Hypothalamus (tissue), 51 donors: ENCODE measurements at places on chromosomes 2 and 18.

DNA sequence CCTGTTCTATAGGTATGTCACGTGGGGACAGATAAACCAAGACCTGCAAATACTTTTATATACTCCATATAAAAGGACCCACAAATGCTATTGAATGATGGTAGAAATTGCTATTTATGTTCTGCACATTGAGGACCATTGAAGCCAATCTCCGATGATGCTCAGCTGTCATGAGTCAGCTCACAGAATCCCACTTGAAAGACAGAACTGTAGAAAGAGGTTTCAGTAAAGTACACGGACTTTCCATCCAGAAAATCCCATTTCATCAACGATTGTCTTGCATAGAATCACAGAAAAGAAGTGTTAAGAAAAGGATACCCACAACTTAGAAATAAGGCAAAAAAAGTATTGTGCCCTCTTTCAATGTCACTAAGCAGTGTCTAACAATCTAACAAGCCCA is 169.0 kb upstream of the COPS8 start:
- no peak for DNase-seq

DNA sequence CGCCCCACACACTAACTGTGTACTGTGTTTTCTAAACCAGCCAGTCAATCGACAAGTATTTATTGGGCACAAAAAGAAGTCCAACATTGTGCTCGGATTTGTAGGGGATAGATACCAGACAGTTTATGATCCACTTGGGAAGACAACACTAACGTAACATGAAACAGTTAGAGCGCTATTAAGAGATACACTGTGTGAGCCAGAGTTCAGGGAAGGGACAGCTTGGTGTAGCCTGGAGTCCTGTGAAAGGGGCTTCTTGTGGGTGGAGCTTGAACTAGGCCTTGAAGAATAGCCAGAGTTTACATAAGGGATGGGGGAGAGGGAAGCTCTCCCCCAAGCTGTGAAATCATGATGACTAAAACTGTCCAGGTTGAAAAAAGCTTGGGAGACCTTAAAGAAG is 176.4 kb upstream of the TCF4 start:
- no peak for DNase-seq

GRCh38 chr2:194301946-194302345 is 1355.1 kb upstream of the SLC39A10 start:
- DNase-seq: no peak

GRCh38 chr2:29074411-29074810 is at the start of gene PCARE:
Gene PCARE, minus strand, starts transcription at chr2:29074523. Its CDS starts 262 bp downstream, at chr2:29074261.
- no peak for DNase-seq

DNA sequence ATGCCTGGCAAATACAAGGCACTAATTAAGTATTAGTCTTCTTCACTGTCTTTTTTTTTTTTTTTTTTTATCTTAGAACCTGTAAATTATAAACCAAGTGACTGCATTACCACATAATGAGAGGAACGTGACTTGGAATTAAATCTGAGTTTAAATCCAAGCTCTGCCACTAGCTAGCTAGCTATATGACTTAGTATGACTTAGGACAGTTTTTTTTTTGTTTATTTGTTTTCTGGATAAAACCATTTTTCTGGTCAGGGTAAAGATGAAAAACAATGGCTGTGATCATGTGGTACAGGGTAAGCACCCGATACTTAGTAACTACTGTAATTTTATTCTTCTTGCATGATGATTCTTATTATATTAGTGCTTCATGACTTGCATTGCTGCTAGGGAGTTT is 191.8 kb upstream of the LRRTM1 start:
- no peak for DNase-seq

GRCh38 chr2:37472959-37473358 is 128.5 kb downstream of the QPCT start:
- no peak for DNase-seq

DNA sequence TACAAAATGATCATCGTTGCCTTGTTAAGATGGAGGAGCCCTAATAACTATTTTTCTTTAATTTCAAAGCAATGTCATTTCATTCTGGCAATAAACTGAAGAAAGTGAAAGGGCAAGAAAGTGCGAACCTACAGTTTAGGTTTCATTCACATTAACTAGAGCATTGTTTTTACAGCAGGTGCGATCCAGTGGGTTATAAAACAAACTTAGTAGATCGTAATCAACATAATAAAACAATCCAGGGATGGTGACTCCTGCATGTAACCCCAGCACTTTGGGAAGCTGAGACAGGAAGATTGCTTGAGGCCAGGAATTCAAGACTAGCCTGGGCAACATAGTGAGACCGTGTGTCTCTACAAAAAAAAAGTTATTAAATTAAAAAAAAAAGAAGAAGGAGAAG is 51.1 kb downstream of the AP1S3 start:
- no peak for DNase-seq

GRCh38 chr2:164913640-164914350 is 41.5 kb downstream of the SLC38A11 start:
- DNase-seq: no peak

- no peak for DNase-seq
Observed at GRCh38 chr18:13392899-13393298, 174.3 kb downstream of the LDLRAD4 start.

GRCh38 chr18:68766433-68766832 is 31.4 kb upstream of the CCDC102B start:
- DNase-seq: no peak

- no peak for DNase-seq
Observed at GRCh38 chr2:166661391-166661790, 167.3 kb upstream of the SCN7A start.

DNA sequence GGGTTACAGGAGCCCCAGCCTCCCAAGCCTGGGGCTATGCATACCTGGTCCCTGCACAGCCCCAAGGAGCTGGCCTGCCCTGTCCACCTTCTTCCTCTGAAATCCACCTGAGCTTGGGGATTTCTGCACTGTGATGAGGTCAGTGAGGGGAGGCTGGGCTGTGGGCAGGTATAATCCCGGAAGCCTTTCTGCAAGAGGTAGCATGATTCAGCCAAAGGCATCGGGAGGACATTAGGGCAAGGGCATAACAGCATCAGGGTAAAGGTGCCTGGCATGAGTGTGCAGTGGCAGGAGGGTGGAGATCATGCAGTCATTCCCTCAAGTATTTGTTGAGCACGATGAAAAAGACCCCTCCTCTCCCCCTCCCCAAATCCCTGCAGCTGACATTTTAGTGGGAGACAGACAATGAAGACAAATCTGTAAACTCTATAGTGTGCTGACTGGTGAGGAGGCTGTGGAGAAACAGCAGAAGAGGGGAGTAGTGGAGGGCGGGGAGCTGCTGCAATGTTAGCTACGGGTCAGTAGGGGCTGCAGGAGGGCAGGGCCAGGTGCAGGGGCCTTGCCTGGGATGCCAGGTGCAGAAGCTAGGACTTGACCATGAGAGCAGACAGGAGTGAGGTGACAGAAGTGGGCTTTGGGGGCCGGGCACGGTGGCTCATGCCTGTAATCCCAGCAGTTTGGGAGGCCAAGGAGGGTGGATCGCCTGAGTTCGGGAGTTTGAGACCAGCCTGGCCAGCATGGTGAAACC is 18.7 kb downstream of the ZFP36L2 start:
- DNase-seq: no peak

- DNase-seq: no peak
Observed at GRCh38 chr2:20758997-20759396, 63.9 kb downstream of the LDAH start.

DNA sequence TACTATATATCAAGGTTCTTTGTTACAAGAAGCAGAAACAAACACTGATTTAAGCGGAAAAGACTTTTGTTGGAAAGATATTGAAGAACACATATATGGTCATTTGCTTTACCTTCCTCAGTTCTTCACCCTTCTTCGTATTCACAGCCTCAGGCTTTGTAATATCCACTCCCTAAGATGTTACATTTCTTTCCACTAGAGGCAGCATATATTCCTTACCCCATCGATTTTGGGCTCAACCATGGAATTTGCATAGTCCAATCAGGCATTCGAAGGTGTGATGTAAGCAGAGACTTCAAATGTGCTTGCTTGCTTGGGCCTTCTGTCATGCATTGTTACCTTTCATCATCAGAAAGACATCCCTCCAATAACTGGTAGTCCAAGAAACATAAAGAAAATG is 287.4 kb downstream of the PID1 start:
- no peak for DNase-seq

DNA sequence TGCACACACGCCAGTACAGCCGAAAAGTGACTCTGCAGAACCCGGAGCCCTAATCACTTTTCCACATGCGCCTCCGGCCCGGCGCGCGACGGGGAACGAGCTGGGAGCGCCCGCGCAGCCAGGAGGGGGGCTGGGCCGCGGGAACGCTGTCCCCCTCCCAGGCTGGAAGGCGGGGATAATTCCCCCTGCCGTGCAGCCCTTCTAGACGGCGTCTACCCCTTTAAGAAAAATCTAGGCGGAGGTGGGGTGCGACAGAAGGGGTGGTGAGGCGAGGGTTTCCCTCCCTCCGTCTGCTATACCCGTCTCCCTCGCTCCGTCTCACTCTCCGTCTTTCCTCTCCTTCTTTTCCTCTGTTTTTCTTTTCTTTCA is 2.4 kb downstream of the CYP26B1 start:
- no peak for DNase-seq

GRCh38 chr18:69123421-69123820 is 277.3 kb upstream of the DOK6 start:
- no peak for DNase-seq

- DNase-seq: no peak
Observed at GRCh38 chr2:219087361-219087760, 26.6 kb upstream of the IHH start.

DNA sequence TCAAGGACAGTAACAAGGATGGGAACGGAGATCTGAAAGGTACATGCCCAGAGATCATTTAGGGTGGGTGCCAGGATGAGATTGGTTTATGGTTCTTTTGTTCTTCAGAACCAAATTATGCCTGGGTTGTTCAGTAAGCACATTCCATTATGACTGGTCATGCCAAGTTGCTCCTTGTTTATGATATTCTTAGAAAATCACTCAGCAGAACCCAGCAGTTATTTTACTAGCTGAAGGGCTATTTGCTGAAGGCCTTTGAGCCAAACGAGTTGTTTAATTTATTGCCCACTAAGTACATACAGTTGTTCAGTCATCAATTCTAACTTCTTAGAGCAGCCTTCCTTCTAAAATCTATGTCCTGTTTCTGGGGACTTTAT is 635 bp downstream of the SLC3A1 start:
- DNase-seq: no peak

- DNase-seq: no peak
Observed at GRCh38 chr2:137658433-137658832, 305.8 kb upstream of the HNMT start.

- DNase-seq: no peak
Observed at GRCh38 chr2:183105402-183106134, 18.7 kb upstream of the NUP35 start.

DNA sequence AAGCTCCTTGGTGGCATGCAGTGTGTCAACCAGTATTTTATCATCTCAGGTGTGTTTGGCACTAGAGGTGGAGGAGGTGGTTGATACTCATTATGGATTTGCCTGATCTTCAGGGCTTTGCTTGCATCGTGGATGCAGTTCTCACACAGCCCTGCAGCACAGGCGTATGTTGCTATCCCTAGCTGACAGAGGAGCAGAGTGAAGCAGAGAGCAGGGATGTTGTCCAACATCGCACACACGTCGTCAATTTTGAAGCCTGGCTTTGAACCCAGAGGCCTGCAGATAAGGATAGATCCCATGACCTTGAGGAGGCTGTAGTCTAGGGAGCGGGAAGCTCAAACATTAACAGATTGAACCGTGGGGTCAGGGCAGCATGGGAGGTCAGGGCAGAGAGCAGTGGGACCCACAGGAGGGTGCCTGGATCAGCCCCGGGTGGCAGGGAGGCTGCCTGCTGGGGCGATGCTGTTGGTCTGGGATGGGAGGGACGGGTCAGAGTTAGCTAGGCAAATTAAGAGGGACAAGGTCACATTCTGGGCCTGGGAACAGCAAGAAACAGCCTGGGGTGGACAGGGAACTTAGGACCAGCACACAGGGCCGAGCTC is 4.2 kb downstream of the RNF144A start:
- no peak for DNase-seq

DNA sequence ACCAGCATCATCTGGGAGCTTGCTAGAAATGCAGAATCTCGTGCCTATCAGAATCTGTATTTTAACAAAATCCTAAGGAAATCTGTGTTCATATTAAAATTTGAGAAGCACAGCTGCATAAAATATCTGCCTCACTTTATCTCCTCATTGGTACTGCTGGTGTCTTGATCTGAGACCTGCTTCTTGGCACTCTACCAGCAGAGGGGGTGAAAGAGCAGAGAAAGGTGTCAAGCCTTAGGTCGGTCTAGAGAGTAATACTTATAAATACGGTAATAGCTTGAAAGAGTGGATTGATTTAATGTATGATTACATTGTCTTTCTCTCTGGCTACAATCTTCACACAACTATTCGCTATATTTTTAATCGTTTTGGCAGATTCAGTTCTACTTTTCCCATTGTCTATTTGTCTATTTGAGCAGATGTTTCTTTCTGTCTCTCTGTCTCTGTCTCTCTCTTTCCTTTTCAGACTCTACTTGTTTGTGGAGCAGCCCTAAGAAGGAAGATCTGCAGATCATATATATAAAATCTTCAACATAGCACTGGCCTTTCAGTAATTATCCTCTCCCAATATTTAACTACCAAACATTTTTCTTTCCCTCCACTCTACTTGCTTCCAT is 1.7 kb upstream of the GCG start:
- no peak for DNase-seq

- DNase-seq: no peak
Observed at GRCh38 chr2:64795024-64795592, 141.4 kb upstream of the SERTAD2 start.

GRCh38 chr2:36427790-36428243 is 72.2 kb downstream of the CRIM1 start:
- DNase-seq: no peak

- no peak for DNase-seq
Observed at GRCh38 chr2:51258301-51258700, 226.4 kb upstream of the NRXN1 start.

DNA sequence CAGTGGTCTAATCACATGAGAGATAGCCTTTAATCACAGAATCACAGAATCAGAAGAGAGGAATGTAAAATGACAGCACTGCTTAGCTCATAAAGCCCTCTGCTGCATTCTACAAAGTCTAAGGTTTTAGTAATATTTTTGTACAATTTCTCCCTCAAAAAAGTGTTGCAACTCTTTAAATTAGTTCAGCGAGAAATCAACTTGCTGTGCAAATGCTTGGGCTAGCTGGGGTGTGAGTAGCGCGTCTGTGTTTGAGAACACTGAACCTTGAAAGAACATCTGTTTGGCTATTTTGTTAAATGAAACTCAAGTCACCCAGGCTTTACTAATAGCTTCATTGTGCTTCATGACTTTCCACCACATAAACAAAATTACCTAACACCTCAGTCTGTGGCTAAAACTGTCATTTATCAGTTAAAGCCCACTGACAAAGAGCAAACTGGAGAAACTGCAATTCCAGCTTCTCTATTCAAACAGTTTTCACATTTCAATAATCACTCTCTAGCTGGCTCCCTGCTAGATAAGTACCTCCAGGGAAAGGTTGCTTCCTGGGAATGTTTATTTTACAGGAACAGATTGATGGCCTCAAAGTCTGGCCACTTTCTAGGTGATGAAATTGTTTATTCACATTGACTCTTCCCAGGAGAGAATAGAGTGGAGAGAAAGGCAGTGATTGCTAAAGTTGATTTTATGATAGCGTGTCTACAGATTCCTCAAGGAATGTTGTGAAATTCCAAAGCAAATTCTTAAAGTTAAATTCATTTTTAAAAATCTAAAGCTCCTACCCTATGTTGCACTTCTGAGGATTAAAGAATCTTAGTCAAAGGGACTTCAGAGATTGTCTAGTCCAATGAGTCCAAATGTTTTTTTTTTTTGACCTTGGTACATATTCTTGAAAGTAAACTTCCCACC is 36.0 kb upstream of the STAT1 start:
- DNase-seq: no peak
